Left renal cortex interstitium (tissue), 4 donors: ENCODE measurements at places on chromosomes 1 and 21.

- no peak for DNase-seq
These were observed 180.0 kb downstream of the ETS2 start for GRCh38 chr21:38985568-38986378.

GRCh38 chr1:201054091-201054543 is 30.6 kb upstream of the KIF21B start:
- no peak for DNase-seq

DNA sequence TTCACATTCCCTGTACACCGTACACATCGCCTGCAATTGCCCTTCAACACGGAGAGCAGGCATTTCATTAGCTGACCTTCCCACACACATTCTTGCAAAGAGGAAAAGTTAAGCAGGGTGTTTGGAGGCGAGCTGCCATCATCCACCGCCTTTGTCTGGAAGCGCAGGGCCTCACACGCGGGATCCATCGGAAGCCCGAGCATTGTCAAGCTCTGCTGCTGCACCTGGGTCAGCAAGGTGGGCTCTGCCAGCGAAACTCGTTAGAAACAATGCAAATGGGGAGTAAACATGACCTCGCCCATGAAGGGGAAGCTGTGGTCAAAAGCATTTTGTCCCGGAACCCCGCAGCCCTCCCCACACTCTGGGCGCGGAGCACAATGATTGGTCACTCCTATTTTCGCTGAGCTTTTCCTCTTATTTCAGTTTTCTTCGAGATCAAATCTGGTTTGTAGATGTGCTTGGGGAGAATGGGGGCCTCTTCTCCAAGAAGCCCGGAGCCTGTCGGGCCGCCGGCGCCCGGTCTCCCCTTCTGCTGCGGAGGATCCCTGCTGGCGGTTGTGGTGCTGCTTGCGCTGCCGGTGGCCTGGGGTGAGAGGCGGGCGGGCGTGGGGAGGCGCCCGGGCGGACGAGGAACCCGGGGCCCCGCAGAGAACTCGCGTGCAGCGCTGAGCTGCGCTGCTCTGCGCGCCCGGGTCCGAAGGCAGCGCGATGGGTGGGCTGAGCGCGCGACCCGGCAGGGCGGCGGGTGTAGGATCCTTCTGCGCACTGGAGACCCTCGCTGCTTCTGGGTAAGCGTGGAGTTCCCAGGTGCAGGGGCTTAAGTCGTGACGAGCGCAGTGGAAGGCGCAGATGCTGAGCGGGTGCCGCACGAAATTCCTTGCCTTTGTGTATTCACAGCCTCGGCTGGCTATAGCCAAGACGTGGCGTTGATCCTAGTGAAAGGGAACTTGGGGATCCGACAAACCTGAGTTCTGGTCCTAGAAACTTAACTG is at the start of gene CR1:
Gene CR1, plus strand, starts transcription at position 357 of the 992 bp plus-strand sequence. Its CDS starts 111 bp downstream, at position 468.
- peak; percentile 21 for DNase-seq

GRCh38 chr1:169644297-169644696 is 14.4 kb upstream of the SELP start:
- no peak for DNase-seq

- DNase-seq, result no peak
These were observed 7.0 kb downstream of the FCAMR start for GRCh38 chr1:206963119-206963712.

- no peak for DNase-seq
These were observed 12.2 kb downstream of the SARS1 start for GRCh38 chr1:109225711-109226445.

DNA sequence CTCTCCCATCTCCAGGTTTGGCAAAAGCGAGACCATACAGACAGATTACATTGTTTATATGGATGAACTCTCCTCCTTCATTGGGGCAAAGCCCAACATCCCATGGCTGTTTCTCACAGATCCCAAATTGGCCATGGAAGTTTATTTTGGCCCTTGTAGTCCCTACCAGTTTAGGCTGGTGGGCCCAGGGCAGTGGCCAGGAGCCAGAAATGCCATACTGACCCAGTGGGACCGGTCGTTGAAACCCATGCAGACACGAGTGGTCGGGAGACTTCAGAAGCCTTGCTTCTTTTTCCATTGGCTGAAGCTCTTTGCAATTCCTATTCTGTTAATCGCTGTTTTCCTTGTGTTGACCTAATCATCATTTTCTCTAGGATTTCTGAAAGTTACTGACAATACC is 26.4 kb downstream of the FMO3 start:
- no peak for DNase-seq

- DNase-seq, result no peak
These were observed 52.7 kb downstream of the POFUT2 start for GRCh38 chr21:45234965-45235364.

- peak; percentile 46 for DNase-seq
These were observed 36.6 kb upstream of the OPRD1 start for GRCh38 chr1:28775121-28775942.

GRCh38 chr1:164560121-164560541 is 1.1 kb downstream of the PBX1 start:
- no peak for DNase-seq

DNA sequence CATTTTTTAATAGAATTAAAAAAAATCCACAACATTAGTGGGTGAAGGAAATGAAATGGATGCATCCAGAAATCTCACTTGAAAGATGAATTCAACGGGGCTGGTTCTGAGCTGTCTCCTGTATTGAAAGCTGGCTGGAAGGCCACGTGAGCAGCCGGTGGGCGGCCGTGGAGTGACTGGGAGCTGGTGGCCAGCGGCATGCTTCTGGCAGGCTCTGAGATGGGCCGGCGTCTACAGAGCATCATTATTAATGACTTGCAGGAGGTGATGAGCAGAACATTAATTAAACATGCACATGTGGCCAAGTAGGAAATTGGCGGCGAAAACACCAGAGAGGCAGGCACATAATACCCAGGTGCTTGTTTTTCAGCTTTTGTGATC is 115.6 kb upstream of the LMO4 start:
- no peak for DNase-seq

- no peak for DNase-seq
These were observed 9.2 kb upstream of the SLAMF8 start for GRCh38 chr1:159817276-159818041.

GRCh38 chr1:95659588-95659987 is 425.6 kb downstream of the RWDD3 start:
- DNase-seq, result no peak

- no peak for DNase-seq
These were observed 3.8 kb downstream of the RGS13 start for GRCh38 chr1:192639607-192640368.

DNA sequence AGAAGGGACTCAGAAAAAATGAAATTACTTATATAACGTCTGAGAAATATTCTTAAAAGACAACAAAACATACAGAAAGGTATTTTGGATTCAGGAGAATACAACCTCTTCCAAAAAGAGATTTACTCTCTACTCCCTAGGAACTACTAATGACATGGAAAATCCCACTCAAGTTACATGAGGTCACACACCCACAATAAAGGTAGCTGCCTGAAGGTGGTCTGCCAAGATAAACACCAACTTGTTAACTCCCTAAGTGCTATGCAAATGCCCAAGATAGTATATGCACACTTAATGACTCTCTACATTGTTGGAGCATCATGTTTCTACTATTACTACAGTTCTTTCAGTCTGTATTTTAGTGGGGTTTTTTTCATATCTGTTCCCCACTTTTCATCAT is 26.5 kb downstream of the RERE start:
- DNase-seq, result no peak

GRCh38 chr1:13430495-13430894 is 20.2 kb downstream of the PRAMEF20 start:
- no peak for DNase-seq

GRCh38 chr1:110245876-110246620 is 35.9 kb downstream of the KCNC4 start:
- no peak for DNase-seq

GRCh38 chr1:186819126-186819525 is 9.6 kb upstream of the PLA2G4A start:
- DNase-seq, result no peak

DNA sequence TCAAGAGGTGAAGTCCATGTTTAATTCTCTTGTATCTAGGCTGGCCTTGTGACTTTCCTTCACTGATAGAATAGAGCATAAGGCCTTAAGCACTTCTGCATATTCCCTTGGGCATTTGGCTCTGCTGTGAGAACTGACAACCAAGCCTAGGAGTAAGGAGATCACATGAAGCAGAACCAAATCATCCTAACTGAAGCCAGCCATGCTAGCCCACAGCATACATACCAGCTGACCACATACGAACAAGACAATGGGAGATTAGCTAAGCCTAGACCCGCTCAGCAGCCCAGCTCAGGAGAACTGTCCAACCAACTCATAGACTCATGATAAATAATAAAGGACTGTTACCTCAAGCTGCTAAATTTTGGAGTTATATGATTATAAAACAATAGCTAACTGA is 114.6 kb upstream of the NEK7 start:
- DNase-seq, result no peak

DNA sequence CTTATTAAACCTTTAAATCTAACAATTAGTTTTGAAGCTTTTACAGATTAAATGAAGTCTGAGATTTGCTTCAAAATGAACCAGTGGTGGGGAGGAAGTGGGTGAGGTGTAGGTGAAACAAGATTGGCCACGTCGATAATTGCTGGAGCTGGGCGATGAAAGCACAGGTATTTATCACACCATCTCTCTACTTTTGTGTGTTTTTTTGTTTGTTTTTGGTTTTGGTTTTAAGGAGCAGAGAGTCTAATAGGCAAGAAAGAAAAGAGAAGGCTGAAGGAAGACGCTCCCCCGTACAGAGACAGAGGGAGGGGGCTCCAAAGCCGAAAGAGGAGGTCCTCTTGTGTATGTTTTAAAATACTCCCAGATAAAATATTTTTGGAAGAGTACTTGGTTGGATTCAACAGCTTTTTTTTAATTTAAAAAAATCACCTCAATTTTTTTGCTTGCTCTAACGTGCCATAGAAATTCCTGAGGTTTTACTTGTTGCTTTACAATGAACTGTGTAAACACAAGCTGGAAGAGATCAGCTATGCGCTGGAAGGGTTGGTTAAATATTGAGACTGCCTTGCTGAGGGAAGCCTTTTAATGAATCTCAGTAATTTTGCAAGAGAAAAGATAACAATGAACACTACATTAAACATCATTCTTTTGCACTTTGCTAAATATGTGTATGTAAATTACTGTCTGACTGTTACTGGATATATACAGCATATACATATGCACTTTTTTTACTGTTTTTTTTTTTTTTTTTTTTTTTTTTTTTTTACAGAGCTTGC is 6.7 kb upstream of the LGALS8 start:
- no peak for DNase-seq

DNA sequence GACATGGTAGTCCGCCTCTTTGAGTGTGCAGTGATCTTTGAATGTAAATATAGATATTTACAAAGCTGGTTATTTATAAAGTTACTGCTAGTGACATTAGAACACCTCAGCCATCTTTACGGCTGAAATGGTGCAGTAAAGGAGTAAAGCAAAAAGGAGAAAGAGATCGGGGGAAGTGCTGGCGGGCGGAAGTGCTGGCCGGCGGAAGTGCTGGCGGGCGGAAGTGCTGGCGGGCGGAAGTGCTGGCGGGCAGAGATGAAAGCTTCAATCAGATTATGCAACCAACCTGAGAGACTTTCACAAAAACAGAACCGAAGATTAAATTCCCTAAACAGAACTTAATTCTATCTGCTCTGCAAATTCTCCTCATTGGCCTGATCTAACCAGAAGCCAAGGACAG is 1.4 kb upstream of the OR14A16 start:
- no peak for DNase-seq
